H7 (cell line): ENCODE measurements at places on chromosomes 16 and 17. TPM values are rescaled to one million over a fixed set of nuclear protein-coding genes. Genes with fewer than 3 reads are reported as not detected.

- DNase-seq = no peak
Measured at GRCh38 chr16:85279402-85279801, 167.1 kb upstream of the CIBAR2 start.

GRCh38 chr17:64083093-64083492 lies 46.9 kb downstream of the ERN1 start:
- DNase-seq = no peak

GRCh38 chr16:8889893-8890548 lies 7.9 kb downstream of the LITAFD start:
- DNase-seq = no peak

- DNase-seq = no peak
Measured at GRCh38 chr16:30837904-30838303, 50.9 kb upstream of the ZNF629 start.

DNA sequence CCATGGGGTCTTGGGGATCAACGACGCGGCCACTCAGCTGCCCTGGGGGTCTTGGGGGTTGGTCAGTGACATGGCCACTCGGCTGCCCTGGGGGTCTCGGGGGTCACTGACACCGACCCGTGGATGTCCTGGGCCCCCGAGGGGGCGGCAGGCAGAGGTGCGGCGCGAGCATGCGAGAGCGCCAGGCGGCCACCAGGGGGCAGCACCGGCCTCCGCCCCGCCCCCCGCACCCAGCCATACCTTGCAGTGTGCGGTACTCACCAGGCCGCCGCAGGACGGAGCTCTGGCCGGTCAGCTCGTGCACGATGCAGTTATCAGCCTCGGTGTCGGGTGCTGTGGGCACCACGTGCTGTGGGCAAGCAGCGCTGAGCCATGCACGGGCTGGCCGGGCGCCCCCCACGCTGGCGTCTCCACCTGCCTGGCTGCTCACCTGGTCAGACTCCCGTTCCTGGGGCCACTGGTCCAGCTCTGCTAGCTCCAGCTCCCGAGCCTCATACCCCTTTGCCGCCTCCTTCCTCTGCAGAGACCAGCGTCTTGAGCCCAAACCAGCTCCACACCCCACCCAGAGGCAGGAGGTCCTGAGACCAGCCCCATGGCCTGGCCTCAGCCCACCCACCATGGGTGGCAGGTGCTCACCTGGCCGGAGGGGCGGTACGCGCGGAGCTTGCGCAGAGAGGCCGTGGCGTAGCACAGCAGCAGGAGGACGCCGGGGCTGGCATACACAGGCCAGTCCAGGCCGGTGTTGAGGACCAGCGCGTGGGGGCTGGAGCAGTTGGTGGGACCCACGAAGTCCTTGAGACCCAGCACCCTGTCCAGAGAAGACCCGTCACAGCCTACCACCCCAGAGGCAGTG lies 31.2 kb downstream of the CTU2 start:
- DNase-seq = peak; percentile 98

GRCh38 chr17:63780507-63780906 lies 6.5 kb downstream of the DDX42 start:
- DNase-seq = no peak

GRCh38 chr16:67248401-67249177 lies at the start of gene SLC9A5:
Gene SLC9A5 (plus strand): TSS chr16:67248979. CDS start chr16:67249015, 36 bp downstream.
- peak; percentile 84 for DNase-seq

DNA sequence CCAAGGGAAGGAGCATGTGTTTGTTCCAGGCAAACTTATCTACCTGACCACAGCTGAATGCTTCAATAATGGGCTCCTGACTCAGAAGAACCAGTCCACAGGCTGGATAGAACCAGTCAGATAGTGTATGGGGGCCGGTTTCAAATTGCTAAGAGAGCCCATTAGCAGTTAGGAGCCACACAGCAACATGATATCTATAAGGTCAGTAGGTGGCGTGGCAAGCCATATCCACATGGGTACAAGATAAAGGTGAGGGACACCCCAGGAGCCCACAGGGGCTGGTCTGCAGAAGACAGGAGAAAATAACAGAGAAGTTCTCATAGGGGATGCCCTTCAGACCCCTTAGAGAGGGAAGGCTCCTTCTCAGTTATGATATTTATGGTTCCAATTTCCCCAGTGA lies 31.6 kb upstream of the CDRT15 start:
- no peak for DNase-seq

- no peak for DNase-seq
Measured at GRCh38 chr17:9234389-9234945, 213.2 kb downstream of the NTN1 start.

DNA sequence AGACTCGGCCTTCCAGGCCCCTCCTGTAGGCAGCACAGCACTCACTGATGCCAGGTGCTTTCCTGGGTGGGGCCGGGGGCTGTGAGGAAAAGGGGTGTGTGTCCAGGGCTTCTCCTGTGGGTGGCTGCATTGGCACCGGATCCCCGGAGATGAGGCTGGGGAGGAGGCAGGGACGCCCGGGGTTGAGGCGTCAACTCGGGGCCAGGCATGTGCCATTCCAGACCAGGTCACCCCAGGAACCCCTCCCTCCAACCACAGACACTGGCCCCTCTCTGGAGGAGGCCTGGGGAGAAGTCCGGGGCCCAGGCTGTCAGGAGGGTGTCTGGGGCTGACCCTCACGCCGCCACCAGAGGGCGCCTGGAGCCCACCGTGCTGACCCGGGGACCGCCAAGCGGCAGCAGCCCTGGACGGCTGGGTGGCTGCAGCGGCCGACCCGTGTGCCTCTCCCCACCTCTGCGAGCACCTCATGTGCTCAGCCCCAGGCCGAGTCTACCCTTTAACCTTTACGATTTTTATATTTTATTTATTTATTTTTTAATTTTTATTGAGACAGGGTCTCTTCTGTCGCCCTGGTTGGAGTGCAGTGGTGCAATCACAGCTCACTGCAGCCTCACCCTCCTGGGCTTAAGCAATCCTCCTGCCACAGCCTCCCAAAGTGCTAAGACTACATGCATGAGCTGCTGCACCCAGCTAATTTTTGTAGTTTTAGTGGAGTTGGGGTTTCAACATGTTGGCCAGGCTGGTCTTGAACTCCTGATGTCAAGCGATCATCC lies 3.2 kb upstream of the METRN start:
- DNase-seq = peak; percentile 99

- DNase-seq = peak; percentile 20
Measured at GRCh38 chr17:73465130-73465952, 153.5 kb upstream of the CDC42EP4 start.

DNA sequence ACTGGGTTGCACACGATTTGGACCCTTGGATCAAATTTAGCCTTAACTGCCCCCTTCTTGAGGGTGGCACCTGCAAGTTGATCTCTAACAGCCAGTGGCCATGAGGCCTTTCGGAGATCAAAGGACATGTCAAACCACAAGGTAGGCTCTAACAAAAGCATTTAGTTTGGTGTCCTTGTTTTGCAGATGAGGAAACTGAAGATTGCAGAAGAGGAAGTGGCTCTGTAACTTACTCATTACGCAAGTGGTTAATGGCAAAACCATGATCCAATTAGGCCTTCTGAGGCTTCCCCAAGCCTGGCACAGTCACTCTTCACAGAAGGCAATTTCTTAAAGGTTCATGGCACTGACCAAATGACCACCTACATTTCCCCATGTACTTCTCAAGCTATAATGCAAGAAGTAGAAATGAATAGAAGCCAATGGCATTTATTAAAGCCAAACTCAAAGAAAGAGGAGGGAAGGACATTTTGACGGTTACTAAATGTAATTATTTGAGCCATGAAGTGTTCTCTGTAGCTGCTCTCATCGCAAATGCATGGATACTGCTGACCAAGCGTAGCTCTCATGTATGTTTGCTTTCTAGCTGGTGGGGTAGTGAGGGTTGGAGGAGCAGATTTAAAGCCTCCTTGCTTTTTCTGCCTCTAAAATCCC lies 32.8 kb upstream of the ABCC12 start:
- no peak for DNase-seq

DNA sequence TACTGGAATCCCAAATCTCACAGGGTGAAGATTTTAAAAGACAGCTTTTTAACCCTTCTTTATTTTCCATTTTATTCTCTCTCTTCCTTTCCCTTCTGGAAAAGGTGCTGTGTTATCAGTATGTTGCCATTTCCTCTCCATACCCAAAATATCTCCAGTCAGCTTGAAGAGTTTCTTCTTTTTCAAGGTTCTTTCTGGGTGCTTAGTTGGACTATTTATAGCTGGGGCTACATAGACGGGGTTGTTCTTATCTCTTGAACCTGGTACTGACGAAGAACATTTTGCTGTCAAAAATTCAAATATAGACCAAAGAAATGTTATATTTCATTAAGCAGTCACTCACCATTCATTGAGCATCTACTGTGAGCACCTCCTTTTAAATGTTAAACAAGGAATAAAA lies 48.6 kb downstream of the IST1 start:
- DNase-seq = no peak

DNA sequence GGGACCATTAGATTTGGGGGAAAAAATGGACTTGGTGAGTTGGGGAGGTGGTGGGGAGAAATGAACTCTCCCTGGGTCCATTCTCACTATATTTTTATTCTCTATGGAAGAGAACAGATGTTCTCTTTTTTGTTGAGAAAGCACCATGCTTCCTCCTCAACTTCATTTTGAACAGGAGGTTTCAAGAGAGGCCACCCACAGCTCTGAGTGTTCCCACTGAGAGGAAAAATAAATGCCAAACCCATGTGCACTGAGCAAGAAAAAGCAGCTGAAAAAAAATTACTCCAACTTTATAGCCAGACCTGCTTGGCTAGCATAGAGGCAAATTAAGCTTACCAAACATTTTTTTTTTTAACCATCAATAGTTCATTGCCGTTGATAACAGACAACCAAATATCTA lies 883.6 kb downstream of the KCNJ2 start:
- DNase-seq = no peak

The CLEC19A gene
- total RNA-seq = 0.55 TPM in 1 of 2 replicates, not detected in the other

The COPS3 gene
- total RNA-seq = 106 and 125 TPM in 2 replicates

The SLC16A11 gene
- 0.24 and 0.37 TPM in 2 replicates for total RNA-seq
